Activated CD4-positive, CD25-positive, alpha-beta regulatory T cell treated with anti-CD3 and anti-CD28 coated beads, Interleukin-2, amount 50 U/mL, for 16 hours (primary cell): ENCODE measurements at places on chromosomes 5 and 9.

DNA sequence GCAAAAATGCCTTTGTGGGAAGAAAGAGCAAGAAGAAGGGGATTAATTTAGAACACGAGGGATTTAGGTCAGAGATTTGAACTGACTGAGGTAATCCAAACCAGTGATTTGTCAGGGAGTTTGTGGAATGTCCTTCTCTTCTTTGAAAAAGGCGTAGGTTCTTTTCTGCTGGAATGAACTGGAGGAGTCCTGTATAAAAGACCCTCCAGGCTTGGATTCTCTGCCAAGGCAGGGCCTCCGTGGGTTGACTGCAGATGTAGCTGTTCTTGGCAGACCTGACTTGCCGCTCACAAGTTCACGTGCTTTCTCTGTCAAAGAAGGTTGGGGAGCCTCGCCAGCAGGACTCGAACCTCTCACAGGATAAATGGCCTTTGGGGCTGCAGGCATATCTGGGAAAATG is 62.8 kb upstream of the STC2 start:
- no peak for DNase-seq

GRCh38 chr5:113760486-113760885 is 247.0 kb downstream of the YTHDC2 start:
- DNase-seq, result no peak

- no peak for DNase-seq
Measured at GRCh38 chr5:124986667-124987066, 240.2 kb upstream of the ZNF608 start.

DNA sequence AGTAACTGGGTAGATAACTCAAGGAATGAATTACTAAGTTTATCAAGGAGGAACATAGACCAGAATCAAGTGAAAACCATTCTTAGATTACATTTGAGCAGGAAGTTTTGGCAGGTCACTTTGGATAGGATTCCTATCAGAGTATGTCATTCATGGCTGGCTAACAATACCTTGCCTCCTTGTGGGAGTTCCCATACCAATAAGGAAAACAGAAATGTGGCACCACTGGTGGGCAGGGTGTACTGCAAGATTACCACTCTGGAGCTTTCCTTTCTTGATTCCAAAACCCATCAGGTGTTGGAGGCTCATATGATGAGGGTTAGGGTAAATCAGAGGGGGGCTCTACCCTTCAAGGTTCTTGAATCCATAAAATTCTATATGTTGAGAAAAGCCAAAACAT is 18.6 kb upstream of the SPATA31D1 start:
- DNase-seq, result no peak

DNA sequence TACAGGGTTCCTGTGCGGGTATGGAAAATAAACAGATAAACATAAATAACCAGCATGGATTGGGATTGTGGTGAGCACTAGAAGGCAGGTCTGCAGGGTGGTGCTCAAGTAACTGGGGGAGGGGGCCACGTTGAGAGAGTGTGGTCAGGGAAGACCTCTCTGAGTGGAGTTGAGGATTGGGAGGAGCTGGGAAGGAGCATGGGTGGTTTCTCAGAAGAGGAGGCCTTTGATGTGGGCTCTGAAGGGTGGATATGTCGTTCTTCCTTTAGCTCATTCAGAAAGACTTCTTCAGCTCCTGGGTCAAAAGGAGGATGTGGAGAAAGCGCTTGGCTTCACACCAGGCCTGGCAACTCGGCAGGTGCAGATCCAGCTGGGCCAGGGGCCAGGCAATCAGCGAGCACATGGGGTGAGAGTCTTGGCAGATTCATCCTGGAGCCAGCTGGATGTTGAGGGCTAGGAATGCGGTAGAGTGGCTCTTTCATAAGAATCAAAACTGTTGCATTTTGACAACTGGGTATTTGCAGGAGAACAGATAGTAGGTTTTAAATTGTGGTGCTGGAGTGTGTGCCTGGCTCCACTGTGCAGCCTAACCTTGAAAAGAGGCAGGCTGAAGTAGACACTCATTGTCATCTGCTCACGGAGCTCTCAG is 71.7 kb downstream of the PCSK5 start:
- DNase-seq, result no peak

- no peak for DNase-seq
Measured at GRCh38 chr5:177494346-177495195, 2.8 kb downstream of the PDLIM7 start.

DNA sequence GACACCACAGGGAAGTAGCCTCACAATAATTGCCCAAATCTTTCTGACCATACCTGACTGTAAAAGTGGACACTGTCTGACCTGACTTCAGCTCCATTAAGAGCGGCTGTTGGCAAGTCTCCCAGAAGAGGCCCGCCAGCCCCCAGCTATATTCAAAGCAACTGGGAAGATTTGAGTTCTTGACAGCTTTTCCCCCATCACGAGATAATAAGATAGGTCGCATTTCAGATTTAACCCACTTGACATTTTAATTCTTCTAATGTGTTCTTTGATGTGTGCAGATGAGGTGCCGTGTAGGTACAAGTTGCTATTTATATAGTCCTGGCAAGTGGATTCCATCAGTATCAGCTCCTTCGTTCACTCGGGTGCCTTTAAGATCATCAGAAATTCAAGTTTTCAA is 345.7 kb downstream of the DRD1 start:
- DNase-seq, result no peak

- no peak for DNase-seq
Measured at GRCh38 chr5:16502866-16503265, 37.3 kb upstream of the ZNF622 start.

DNA sequence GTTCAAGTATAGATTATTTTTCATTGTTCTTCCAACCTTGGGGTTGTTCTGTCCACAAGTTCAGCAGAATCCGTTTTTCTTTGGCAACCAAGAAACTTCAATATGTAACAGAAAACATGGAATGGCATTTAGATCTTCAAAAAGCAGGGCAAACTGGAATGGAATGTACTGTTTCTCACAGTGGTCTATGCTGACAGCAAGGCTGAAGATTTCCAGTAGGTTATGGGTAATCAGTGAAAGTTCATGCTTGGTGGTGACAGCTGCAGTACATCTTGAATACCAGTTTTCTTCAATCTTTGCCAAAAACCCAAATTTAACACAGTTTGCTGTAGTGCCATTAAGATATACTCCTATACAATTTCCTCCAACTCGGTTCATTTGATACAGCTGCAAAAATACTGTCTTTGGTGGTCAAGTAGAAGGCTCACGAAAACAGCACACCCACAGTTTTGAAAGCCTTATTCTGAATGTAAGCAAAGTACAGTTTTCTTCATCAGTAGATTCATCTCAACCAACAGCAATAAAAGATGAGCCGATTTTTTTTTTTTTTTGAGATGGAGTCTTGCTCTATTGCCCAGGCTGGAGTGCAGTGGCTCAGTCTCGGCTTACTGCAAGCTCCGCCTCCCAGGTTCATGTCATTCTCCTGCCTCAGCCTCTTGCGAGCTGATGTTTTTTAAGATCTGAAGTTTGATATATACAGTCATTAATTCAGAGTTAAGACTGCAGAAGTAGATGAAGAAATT is 4.9 kb downstream of the TRIM52 start:
- no peak for DNase-seq

DNA sequence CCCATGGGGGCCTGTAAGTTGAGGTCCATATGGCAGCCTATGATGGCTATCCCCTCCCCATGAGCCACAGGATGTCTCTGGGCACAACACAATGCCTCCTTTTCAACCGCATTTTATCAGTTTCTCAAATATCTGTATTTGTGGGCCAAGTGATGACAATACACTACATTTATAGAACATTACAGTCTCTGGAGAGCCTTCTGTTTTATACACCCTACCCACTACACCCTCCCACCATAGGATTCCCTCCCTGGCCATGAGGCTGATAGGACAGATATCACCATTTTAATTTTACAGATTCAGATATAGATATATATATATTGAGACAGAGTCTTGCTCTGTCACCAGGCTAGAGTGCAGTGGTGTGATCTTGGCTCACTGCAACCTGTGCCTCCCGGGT is 236.8 kb downstream of the ENC1 start:
- no peak for DNase-seq

DNA sequence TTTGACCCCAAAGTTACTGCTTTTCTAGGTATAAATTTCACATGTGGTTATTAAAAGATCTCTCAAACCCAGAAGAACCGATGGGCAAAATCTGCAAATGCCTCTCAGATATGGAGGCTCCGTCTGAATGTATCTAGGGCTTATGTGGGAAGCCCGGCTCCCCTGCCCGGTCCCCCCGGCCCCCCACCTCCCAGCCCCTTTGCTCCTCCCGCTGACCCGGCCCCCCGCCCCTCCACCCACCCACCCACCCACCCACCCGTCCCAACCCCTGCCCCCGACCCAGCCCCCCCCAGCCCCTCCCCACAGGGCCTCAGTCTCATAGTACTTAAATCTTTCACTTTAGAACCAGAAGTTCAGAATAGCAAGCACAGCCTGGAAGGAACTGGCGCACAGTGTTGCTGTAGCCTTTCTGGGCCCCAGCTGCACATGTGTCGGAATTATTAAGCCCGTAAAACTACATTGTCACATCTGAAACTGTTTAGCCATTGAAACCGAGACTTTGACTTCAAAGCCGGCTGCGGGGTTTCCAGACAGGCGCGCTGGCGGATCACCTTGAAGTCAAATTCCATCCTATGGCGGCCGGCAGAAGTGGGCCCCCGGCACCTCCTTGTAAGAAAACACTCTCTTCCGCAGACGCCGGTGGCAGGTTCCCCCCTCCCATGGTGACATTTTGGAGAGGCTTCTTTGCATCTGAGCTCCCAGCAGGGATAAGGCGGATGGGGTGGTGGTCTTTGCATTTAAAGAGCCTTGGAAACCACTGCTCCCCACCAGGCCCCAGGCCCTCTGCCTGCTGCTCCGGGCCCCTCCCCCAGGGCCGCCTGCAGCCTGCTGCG is 12.8 kb downstream of the NKD2 start:
- DNase-seq, result no peak

DNA sequence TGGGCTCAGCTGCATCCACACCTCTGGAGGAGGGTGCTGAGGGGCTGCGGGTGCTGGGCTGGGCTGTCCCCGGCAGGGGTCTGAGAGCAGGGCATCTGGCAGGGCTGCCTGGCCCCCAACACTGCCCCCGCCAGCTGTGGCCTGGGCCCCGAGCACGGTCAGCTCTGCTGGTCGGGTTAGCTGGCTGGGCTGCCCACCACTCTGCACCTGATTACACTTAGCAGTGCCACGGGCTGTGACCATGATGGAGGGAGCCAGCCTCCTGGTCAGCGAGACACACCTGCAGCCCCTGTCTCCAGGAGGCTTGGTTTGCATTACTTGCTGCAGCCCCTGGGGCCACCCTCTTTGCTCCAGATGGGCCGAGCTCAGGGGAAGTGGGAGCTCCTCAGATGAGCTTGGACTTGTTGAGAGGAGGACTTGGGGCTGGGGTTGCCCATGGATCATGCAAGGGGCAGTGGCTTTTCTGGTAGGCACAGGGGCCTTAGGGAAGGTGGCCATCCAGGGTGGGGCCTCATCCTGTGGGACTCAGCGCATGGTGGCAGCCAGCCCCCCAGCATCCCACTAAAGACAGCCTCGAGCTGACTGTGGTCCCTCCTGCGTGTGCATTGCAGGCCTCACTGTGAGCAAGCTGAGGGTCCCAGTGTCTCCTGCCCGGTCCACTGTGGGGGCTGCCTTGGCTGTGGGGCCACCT is 132.0 kb upstream of the FAM120A start:
- no peak for DNase-seq

GRCh38 chr5:124393584-124394379 is 352.7 kb downstream of the ZNF608 start:
- DNase-seq, result no peak

- no peak for DNase-seq
Measured at GRCh38 chr9:120532475-120532874, 47.5 kb downstream of the CDK5RAP2 start.
